ENCODE measurements at places on chromosomes 4 and X.

GRCh38 chrX:26138274-26138673, at the start of gene MAGEB18:
TSS of gene MAGEB18 (plus strand) at chrX:26138343. CDS start at chrX:26138986, 643 bp downstream.
- no peak for DNase-seq

- DNase-seq: no peak
These were observed 107.1 kb downstream of the IDS start for GRCh38 chrX:149398027-149398426.

GRCh38 chr4:61549336-61549735, 349.2 kb downstream of the ADGRL3 start:
- DNase-seq: no peak

- DNase-seq: no peak
These were observed 89.0 kb upstream of the GC start for GRCh38 chr4:71872767-71873415.

DNA sequence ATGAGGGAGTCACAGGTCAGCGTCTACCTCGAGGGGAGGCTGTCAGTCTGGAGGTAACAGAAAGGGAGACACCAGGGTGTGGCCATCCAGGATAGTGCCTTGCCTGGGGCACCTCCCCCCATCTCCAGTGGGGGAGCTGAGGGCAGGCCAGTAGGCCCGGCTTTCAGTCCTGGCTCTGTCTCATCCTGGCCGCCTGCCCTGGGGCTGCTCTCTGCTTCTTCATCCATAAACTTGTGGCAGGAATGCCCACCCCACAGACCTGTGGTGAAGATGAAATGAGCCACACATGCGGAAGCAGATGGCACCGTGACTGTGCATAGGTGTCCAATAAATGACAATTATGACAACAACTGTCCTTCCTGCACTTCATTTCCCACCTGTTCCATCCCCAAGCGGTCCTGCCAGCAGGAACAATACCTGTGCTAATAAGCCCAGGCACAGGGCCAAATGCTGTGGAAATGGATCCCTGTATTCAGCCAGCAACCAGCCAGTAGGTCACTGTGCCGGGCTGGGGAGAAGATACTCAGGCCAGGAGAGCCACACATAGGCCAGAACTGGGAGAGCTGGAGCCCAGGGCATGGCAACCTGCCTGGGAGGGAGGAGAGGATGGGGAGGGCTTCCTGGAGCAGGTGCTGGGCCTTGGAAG, 30.2 kb downstream of the TRO start:
- no peak for DNase-seq

- peak; percentile 44 for DNase-seq
These were observed 181.1 kb downstream of the LARP7 start for GRCh38 chr4:112817933-112818593.

DNA sequence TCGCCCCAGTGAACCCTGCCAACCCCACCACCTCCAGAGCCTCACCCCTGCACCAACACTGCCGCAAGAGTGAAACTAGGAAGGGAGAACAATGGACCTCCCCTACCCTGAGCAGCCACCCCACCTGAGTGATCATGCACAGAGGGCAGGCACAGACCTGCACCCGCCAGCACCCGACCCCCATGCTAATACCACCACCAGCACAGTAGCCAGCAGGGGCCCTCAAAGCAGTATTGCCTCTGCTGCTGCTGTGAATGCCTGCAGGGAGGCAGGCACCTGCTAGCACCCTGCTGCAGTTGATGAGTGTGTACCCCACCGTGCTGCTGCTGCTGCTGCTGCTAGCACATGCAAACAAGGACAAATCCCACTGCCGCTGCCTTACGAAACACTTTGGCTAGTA, 100.1 kb downstream of the RAB28 start:
- DNase-seq: no peak

- peak; percentile 83 for DNase-seq
These were observed 2.1 kb upstream of the FAT1 start for GRCh38 chr4:186725469-186726425.

- DNase-seq: no peak
These were observed 14.3 kb downstream of the ANTXR2 start for GRCh38 chr4:80058740-80059139.

DNA sequence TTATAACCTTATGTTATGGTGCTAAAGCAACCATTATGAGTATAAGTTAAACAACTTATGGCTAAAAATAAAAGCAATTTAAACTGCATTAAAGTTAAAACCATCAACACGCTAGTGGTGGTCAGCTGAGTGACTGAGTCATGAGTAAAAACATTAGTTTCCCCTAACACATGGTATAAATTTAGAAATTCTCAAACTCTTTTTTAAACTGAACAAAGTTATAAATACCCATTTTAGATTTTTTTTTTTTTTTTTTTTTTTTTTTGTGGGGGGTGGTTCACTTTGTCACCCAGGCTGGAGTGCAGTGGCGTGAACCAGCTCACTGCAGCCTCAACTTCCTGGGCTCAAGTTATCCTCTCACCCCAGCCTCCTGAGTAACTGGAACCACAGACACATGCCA, 5.4 kb upstream of the BBS7 start:
- no peak for DNase-seq
